Head of caudate nucleus (tissue), 42 donors: ENCODE measurements at places on chromosomes 4 and X.

DNA sequence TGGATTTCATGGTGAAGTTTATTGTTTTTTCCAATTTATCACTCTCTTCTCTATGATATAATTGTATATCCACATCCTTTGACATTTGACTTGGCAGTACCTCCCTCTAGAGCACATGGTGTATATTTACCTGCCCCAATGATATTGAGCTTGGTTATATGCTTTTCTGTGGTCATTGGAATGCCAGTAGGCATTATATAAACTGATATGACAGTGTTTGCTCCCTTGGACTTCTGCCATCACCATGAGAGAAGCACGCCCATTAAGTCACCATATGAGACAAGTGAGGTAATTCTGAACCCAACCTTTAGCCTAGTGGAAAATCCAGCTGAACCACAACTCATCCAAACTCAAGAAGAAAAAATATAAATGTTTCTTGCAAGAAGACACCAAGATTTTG, 2761.5 kb downstream of the ARAP2 start:
- no peak for DNase-seq

GRCh38 chr4:116882503-116882902, 202.9 kb downstream of the TRAM1L1 start:
- no peak for DNase-seq

DNA sequence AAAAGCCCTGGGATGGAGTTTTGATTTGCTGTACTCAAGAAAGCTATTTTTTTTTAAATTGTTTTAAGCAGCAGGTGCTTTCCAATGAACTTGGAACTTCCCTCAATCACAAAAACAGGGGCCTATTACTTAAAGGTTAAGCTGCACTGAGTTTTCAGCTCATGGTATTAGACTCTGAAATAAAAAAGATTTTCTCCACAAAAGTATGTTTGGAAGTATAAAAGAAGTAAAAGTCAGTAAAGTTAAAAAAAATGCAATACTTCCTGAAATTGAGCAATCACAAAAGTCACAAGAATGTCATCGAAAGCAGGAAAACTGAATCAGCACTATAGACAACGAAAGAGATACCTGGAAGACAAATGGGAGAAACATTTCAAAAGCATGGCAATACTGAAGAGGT, 38.9 kb upstream of the PLAC8 start:
- no peak for DNase-seq

DNA sequence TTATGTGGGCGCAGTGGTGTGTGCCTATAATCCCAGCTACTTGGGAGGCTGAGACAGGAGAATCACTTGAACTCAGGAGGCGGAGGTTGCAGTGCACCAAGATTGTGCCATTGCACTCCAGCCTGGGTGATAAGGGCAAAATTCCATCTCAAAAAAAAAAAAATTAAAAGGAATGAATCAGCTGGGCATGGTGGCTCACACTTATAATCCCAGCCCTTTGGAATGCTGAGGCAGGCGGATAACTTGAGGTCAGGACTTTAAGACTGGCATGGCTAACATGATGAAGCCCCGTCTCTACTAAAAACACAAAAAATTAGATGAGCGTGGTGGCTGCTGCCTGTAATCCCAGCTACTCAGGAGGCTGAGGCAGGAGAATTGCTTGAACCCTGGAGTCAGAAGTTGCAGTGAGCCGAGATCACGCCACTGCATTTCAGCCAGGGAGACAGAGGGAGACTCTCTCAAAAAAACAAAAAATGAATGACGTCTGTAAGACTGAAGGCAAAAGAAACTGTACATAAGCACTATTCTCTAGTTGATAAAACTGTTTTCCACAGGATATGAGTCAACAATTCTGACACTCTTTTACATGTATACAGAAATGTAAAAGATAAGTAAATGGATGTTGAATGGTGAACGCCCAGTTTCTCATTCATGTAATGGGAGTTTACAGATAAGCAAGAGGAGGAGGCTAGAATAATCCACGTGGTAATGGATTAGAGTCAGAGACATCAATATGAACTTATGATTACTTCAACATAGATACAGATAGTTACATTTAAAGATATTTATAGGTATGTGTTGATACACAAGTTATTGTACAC, 22.2 kb downstream of the CENPC start:
- no peak for DNase-seq

DNA sequence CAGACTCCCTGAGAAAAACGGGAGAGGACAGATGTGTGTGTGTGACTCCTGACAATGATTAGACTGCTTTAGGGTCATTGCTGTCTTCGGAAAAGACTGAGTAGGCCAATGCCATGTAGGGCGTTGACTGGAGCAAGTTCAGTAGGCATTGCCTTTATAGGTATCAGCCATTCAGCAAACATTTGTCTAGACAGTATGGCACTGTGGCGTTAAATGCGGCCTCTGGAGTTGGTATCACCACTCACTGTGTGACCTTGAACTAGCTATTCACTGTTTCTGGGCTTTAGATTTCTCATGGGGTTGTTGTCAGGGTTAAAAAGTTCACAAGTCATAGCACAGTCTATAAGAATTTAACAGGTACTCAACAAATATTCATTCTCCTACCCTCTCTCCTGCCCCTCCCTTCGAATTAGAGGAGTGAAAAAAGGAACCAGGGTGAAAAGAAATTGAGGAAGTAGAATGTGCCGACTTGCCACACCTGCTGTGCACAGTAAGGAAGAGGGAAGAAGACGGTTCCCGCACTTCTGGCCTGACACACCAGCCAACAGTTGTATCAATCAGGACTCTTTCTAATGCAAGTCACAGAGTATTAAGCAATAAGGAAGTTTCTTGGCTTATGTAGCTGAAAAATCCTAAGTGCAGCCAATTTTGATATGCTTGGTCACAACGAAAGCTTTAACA, 83.2 kb upstream of the PLAC8 start:
- peak; percentile 44 for DNase-seq

DNA sequence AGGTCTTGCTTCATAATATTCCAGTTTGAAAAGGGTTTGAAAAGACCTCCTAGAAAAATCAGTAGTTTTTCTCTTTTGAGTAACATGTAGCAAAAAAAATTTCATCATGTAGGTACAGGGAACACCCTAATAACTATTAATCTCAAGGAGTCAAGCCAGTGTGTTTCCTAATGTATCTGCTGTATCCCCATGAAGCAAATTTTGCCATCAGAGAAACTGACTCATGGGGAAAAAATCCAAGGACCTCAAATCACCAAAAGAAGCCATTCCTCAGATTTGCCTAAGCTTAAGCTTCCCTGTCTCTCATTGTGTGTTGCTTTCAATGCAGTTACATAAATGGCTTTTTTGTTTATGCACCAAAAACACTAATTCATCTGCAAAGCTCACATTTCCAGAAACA, 29.7 kb downstream of the F9 start:
- no peak for DNase-seq

GRCh38 chr4:52358366-52358765, 300.7 kb downstream of the USP46 start:
- no peak for DNase-seq

- DNase-seq = no peak
Observed at GRCh38 chr4:172843192-172843591, 325.4 kb upstream of the GALNT7 start.

GRCh38 chrX:107673933-107674479, 45.7 kb downstream of the PRPS1 start:
- DNase-seq = no peak

- DNase-seq = no peak
Observed at GRCh38 chrX:19552793-19553192, 37.5 kb upstream of the MAP3K15 start.

GRCh38 chr4:40112027-40112792, 55.6 kb downstream of the N4BP2 start:
- DNase-seq = no peak

- no peak for DNase-seq
Observed at GRCh38 chr4:26985873-26986272, 125.2 kb downstream of the STIM2 start.

GRCh38 chrX:80237072-80237471, 183.2 kb upstream of the TENT5D start:
- no peak for DNase-seq
